ENCODE measurements at places on chromosomes 1 and 21. TPM values are rescaled to one million over a fixed set of nuclear protein-coding genes. Genes with fewer than 3 reads are reported as not detected.

ARHGAP30 gene
- total RNA-seq = 0.14 TPM

TRAF3IP3 gene
- not detected for total RNA-seq

PPIAL4G gene
- not detected for total RNA-seq

SRSF4 gene
- total RNA-seq = 44.9 TPM

AK2 gene
- total RNA-seq = 146 TPM

CD5L gene
- not detected for total RNA-seq

KCNT2 gene
- 0.08 TPM for total RNA-seq

EPRS1 gene
- 78.8 TPM for total RNA-seq

CD1C gene
- total RNA-seq = not detected

C21orf58 gene
- 7.1 TPM for total RNA-seq

CEP104 gene
- total RNA-seq = 16.8 TPM

NES gene
- 1.4 TPM for total RNA-seq

TNFRSF9 gene
- total RNA-seq = 3.0 TPM

HSF2BP gene
- 1.8 TPM for total RNA-seq
